ENCODE measurements at places on chromosomes 3 and 15.

DNA sequence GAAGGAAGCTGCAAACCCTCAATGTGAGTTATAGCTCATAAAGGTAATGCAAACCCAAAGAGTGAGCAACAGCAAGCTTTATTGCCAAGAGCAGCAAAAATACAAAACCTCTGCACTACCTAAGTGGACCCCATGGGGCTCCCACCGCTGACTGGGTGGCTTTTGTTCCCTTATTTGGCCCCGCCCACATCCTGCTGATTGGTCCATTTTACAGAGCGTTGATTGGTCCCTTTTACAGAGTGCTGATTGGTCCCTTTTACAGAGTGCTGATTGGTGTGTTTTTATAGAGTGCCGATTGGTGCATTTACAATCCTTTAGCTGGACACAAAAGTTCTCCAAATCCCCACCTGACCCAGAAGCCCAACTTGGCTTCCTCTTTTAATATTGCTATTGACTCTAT is 154.5 kb upstream of the NSMCE3 start:
- DNase-seq, result no peak

GRCh38 chr3:179451265-179452175 is at the start of gene GNB4:
Gene GNB4 (minus strand): TSS chr3:179451470. CDS start chr3:179426200, 25,270 bp downstream.
- DNase-seq, result peak; percentile 91

DNA sequence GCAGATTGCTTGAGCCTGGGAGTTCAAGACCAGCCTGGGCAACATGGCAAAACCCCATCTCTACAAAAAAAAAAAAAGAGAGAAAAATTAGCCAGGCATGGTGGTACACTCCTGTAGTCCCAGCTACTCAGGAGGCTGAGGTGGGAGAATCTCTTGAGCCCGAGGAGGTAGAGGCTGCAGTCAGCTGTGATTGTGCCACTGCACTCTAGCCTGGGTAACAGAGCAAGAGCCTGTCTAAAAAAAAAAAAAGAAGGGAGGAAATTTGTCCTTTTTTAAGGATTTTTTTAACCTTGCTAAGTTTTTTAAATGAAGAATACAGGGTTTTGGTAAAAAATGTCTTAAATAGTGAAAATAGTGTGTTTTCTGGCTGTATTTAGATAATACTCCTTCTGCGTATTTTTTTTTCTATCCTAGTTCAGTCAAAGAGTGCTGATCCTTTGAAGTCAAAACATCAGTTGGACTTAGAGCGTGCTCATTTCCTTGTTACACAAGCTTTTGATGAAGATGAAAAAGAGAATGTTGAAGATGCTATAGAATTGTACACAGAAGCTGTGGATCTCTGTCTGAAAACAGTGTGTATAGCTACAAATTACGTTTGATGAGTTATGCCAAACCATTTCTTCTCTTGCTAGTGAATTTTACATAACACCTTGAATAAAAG is 11.1 kb downstream of the CAPN7 start:
- no peak for DNase-seq

DNA sequence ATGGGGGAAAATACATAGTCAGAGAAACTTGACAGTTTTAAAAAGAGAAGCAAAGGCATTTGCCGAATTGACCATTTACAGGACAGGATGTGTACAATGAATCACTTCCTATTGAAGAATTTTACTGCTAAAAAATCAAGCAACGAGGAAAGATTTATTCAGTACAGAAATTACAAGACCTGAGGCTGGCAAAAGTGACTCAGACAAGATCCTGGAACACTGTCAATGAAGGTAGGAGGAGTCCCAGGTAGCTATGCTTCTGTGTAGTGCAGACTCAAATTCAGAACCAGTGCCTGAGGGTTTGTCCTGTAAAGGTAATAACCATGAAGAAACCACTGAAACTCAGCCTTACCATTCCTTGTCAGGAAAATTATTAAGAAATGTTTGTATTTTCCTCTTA is 120.9 kb downstream of the ZMAT3 start:
- DNase-seq, result no peak

DNA sequence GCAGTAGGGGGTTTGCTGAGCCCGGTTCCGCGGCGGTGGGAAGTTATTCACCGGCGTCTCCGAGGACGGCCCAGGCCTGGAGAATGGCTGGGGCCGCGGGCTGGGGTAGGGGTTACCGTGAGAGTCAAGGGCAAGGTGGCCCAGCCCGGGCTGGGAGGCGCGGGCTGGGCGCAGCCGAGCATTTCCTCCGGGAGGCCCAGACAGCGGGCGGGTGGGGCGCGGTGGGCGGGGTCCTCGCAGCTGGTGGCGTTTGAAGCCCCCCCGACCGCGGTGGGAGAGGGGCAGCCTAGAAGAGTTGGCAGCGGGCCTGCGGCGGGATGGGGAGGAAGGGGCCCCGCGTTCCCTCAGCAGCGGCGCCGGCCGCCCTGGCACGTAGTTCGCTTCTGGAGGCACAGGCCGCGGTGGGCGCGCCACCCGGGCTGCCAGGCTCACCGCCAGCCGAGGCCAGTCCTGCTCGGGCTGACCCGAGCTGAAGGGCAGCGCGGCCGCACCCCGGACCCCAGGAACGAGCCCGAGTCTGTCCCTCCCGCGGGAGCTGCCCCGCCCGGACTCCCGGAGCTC is 960 bp upstream of the KLF13 start:
- DNase-seq, result peak; percentile 50

GRCh38 chr3:136819392-136819730 is 435 bp downstream of the SLC35G2 start:
- DNase-seq, result peak; percentile 78
